GM12864 (cell line): ENCODE measurements at places on chromosomes 1 and 21.

- no peak for DNase-seq
Observed at GRCh38 chr1:214472364-214472763, 79.0 kb downstream of the PTPN14 start.

- no peak for DNase-seq
Observed at GRCh38 chr1:94199398-94199797, 38.0 kb downstream of the ARHGAP29 start.

DNA sequence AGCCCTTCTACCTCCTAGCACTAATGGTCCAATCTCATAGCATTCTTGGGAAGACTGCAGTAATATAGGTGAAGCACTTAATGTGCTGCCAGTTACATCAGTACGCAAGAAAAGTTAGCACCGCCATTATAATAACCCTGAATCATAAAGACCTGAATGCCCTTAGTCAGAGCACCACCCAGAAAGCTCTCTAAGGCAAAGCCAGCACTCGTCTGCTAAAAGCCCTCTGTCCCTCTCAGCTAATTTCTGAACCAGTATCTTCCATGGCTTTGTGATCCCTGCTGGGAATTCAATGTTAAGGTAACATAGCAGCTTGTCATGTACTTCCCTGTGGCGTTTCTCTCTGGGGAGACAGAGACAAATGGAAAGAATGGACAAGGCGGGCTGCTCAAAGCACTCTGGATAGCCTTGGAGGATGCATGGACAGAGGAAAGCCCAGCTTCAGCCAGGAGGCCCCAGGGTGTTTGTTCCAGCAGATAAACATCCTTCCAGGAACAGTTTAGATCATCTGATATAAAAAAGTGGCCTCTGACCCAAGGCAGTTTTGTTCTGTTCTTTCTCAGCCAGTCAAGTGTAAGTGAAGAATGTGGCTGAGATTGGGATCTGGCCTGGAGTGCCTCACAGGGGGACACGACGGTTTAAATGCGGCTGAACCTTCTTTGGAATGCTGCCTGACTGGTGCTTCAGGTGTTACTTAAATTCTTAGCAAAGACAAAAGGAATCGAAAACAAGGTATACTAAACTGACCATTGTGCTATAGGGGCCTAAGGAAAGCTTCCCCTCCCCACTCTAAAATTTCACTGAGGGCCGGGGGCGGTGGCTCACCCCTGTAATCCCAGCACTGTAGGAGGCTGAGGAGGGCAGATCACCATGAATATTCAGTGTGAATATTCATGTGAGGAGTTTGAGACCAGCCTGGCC is 58.1 kb upstream of the VTCN1 start:
- no peak for DNase-seq

GRCh38 chr21:41573902-41574690 is 66.1 kb upstream of the TMPRSS2 start:
- DNase-seq = no peak

- no peak for DNase-seq
Observed at GRCh38 chr1:210754878-210755665, 378.9 kb downstream of the KCNH1 start.

DNA sequence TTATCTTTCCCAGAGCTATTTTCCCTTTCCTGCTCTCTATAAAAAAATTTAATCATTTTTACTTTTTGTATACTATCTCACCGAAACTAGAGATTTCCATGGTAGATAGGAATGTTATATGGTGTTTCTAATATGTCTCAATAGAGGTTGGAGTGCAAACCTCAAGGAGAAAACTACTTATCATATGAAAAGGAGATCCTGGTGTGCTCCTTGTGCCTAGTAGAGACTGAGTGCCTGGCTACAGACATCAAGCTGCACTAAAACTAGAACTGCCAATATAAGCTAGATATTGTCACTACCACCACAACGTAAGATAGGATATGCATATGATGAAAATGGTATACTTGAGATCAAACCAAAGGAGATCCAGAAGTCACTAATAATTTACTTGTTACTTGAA is 67.0 kb downstream of the RGS18 start:
- no peak for DNase-seq

GRCh38 chr1:29352719-29353420 is 116.5 kb downstream of the PTPRU start:
- DNase-seq = no peak

DNA sequence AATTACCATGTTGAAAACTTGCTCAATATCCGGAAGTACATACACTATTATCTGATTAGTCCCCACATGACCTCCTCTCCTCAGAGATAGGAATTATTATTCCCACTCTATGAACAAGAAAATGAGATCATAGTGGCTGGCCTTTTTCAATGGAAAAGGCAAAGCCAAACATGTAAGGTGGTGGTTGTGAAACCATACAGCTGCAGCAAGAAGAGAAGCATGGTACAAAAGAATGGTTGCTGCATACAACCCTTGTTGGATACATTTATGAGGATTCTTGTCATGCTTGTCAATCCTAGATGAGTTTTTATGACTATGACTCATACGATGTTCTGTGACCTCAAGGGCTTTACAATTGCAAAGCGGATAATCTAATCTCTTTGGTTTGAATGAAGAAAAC is 514.7 kb downstream of the PLPP3 start:
- no peak for DNase-seq

DNA sequence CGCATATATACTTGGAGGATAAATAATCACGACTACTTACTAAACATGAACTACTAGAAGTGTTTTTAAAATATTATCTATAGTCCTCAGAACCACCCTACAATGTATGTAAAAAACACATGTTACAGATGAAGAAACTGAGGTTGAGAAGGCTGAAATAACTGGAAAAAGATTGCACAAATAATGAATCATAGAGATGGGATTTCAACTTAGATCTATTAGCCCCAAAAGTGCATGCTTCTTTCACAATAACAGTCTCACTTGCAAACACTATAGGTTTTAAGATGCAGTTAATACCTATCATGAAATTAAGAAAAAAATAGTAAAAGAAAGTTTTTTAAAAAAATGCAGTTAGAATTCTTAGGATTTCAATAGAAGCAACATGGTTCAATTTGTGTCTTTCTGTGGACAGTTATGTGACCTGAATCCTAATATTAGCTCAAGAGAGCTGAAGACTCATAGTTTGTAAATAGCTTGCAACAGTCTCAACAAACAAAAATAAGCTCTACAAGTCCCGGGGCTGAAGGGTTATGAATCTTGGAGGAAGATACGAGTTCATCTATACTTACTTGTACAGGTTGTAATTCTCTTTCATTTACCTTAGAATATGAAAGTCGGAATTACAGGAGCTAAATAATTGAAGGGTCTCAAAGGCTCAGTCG is 58.6 kb upstream of the NTPCR start:
- no peak for DNase-seq

DNA sequence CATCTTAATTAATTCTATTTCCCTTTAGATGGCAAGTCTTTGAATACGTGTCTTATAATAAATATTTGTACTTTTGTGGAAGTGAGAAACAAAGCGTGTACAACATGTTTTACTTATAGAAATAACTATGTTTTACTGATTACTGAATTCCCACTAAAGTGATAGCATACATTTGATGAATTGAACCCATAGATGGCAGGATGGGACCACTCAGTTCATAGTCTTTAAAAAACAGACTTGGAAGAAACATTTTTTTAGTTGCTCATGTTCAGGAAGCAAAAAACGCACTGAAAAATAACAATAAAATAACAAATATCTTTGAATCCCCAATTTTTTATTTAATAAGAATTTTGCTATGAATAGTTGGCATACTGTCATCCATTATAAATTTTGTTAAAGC is 507.1 kb upstream of the ZRANB2 start:
- DNase-seq = no peak

DNA sequence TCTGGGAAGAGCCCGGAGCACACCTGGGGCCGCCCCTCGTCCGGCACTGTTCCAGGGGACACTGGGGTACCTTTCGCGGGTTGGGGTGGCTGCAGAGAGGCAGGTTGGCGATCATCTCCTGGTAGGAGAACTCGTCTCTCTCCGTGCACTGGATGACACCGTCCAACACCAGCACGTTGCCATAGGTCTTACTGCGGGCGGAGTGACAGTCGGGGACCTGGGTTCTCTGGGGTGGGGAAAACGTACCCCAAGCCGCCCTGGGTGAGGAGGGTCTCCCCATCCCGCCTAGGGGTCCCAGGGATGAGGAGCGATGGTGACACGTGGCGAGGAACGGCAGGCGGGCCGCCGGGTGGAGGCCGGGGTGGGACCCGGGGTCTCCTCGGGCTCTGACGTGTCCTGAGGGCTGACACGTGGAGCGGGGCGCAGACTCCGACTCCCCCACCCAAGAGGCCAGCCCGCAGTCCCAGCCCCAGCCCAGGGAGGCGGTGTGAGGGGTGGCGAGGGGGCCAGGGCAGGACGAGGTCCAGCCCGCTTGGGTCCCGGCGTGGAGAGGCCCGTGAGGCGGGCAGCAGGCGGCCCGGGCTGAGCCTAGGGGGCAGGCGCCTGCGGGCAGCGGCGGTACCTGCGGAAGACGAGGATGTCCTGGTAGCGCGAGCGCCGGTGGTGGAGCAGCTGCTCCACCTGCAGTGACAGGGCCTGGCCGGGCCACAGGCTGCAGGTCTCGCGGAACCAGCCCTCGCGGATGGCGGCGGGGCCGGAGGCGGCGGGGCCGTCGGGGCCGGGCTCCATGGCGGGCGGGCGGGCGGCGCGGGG is 457 bp downstream of the SRM start:
- DNase-seq = no peak
